ENCODE measurements at places on chromosomes 13 and 19.

DNA sequence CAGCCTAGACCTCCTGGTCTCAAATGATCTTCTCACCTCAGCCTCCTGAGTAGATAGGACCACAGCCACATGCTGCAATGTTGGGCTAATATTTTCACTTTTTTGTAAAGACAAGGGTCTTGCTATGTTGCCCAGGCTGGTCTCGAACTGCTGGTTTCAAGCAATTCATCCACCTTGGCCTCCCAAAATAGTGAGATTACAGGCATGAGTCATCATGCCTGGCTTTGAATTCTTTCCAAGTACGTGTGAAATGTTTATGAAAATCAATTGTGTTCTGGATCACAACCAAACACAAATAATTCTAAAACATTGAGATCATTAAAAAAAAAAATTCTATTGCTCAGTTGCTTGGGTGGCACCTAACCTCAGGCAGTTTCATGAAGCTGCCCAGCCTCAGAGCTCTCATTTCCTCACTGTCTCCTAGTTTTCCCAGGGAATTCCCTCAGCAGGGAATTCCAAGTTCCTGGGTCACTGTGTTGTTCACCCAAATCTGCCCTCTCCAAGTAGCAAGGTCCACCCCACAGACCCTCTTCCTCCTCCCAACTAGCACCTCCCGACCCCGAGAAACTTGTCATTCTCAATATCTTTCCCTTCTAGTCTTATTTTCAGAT lies 44.8 kb downstream of the ING1 start:
- DNase-seq, result no peak

GRCh38 chr19:53960886-53961285 lies 1.9 kb upstream of the CACNG8 start:
- DNase-seq, result no peak

DNA sequence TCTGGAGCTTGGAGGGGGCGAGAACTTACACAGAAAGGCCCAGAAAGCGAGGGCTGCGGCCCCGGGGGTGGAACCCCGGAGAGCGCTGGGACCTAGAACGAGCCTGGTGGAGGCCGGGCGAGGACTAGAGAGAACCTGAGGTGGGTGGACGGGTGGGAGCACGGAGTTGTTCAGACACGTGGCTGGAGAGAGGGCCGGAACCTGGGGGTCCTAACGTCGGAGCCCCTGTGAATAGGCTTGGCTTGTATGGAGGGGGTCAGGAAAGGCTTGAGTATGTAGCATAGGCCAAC lies 383 bp downstream of the ZNF581 start:
- DNase-seq, result no peak

- DNase-seq, result no peak
Measured at GRCh38 chr19:19817357-19817756, 4.2 kb downstream of the ZNF506 start.

DNA sequence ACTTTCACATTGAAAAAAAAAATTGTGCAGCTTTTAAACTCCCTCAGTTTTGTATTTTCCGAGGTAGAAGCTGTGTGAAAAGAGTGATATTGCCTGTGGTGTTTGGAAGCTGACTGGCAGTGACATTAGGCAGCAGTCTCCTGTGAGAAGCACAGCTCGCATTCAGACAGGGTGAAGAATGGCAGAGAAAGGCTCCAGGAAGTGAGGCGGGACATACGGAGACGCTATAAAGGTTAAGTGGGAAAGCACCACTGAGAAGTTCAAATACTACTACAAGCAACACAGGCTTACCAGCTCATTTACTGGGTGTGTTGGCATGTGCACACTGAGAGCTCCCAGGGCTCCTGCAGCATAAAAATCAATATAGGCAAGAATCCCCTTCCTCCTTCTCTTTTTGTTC lies 88.4 kb downstream of the RXFP2 start:
- DNase-seq, result no peak

GRCh38 chr13:98979012-98979660 lies 1.3 kb upstream of the DOCK9 start:
- DNase-seq, result no peak

DNA sequence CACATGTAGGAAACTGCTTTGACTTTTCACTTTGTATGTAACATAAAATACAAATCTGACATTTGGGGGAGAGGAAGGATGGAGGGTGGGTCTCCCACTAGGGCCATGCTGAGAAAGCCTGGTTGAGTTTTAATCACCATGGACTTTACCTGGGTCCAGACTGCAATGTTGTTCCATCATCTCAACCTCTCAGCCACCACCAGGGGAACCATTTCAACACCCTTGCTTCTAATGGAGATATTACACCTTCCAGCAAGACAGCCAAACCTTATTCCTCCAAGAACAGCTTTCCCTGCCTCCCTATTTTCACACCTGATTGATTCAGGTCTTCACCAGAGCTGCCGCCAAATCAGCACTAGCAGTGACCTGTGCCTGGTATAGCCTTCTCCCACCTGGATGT lies 56.0 kb downstream of the ZAR1L start:
- DNase-seq, result no peak

DNA sequence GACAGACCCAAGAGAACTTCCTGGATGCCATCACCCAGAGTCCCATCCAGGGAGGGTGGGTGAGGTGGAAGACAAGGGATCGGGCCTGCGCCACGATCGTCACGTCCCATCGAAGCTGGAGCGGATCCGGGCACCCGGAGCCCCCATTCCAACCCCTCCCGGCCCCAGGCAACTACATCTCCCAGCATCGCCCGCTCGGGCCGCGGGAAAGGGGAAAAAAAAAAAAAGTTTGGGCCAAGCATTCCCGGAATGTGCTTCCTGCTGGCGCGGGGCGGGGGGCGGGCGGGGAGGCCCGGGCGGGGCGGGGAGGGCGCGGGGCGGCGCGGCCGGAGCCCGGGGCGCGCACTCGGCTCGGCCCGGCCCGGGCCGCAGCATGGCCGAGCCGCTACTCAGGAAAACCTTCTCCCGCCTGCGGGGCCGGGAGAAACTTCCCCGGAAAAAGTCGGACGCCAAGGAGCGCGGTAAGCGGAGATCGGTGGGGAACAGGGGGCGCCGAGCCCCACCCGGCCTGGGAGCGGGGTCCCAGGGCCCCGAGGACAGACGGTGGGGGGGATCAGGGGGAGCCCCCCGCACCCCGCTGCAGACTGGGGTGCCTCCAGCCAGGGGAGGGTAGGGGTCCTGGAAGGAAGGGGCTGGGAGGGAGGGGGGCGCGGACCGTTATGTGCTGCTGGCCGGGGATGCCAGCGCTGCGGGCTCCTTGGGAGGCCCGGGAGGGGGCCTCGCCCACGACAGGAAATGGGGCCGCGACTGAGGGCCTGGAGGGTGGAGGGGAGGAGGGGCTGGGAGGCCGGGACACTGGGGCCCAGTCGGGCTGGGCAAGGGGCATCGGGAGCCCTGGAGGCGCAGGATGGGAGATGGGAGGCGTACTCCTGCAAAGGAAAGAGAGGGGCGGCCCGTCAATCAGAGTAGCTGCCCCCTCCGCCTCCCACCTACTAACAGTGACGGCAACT lies at the start of gene SYDE1:
Gene SYDE1 (plus strand): TSS at position 341 of the 950 bp plus-strand sequence. CDS start 33 bp downstream, at position 374.
- no peak for DNase-seq

DNA sequence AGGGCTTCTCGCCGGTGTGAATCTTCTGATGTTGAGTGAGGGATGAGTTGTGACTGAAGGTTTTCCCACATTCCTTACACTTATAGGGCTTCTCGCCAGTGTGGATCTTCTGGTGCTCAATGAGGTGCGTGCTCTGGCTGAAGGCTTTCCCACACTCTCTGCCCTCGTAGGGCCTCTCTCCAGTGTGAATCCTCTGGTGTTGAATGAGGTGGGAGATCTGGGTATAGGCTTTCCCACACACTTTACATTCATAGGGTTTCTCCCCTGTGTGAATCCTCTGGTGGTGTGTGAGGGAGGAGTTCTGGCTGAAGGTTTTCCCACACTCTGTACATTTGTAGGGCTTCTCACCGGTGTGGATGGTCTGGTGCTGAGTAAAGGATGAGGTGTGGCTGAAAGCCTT lies 33.2 kb downstream of the ZNF473 start:
- no peak for DNase-seq

DNA sequence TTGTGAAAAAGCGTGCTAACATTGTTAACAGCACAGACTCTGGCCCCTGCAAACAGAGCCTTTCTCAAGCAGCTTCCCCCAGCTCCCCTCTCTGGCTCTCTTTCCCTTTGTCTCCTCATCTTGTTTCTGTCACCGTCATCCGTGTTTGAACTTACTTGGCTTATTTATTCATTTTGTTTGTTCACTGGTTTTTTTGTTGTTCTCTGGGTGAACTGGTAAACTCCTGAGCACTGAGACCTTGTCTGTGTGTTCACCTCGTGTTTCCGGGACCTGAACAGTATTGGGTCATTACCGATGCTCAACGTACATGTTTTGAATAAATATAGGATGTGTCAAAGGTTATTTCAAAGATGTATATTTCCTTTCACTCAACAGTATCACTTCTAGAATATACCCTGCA lies 92.4 kb upstream of the USP29 start:
- DNase-seq, result no peak

DNA sequence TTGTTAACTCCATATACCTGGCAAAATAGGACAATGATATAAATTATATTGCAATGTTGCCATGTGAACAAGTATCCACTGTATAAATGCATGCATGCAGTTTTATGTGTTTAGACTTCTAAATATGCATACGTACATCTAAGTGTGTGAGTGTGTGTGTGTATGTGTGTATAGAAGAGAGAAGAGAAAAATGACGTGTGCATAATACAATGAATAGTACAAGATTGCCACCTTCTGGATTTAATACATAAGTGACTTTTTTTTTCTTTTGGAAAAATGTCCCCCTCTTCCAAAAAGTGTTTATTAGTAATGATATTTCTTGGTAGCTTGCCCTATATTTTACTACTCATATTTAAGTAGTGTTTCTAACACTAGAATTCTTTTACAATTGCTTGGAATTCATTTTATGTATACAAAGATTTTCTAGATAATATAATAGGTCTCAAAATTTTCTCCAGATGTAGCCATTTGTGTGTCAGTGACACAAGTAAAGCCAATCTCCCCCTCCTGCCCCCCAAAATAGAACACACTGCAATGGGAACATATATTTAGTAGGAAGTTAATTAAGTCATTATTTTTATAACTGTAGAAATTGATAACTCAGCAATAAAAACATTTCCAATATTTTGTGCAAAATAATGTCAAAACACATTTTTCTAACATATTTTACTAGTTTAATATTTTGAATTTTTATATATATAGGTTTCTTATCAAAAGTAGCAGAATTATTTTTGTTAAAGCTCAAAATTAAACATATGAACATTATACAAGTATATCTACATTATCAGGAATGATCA lies 783.3 kb upstream of the ATXN8OS start:
- peak; percentile 66 for DNase-seq

GRCh38 chr19:50983625-50984292 lies at the start of gene KLK7:
TSS of gene KLK7 (minus strand) at chr19:50983917. CDS start at chr19:50982399, 1,518 bp downstream.
- no peak for DNase-seq

- no peak for DNase-seq
Measured at GRCh38 chr13:29185926-29186325, 365.8 kb downstream of the MTUS2 start.

GRCh38 chr13:34547929-34548328 lies 394.1 kb upstream of the NBEA start:
- DNase-seq, result no peak

GRCh38 chr19:44993926-44994537 lies 7.2 kb upstream of the RELB start:
- no peak for DNase-seq

GRCh38 chr19:57239982-57240310 lies 486 bp upstream of the ZNF805 start:
- no peak for DNase-seq

- DNase-seq, result no peak
Measured at GRCh38 chr19:49333811-49334288, 1.4 kb upstream of the CD37 start.

DNA sequence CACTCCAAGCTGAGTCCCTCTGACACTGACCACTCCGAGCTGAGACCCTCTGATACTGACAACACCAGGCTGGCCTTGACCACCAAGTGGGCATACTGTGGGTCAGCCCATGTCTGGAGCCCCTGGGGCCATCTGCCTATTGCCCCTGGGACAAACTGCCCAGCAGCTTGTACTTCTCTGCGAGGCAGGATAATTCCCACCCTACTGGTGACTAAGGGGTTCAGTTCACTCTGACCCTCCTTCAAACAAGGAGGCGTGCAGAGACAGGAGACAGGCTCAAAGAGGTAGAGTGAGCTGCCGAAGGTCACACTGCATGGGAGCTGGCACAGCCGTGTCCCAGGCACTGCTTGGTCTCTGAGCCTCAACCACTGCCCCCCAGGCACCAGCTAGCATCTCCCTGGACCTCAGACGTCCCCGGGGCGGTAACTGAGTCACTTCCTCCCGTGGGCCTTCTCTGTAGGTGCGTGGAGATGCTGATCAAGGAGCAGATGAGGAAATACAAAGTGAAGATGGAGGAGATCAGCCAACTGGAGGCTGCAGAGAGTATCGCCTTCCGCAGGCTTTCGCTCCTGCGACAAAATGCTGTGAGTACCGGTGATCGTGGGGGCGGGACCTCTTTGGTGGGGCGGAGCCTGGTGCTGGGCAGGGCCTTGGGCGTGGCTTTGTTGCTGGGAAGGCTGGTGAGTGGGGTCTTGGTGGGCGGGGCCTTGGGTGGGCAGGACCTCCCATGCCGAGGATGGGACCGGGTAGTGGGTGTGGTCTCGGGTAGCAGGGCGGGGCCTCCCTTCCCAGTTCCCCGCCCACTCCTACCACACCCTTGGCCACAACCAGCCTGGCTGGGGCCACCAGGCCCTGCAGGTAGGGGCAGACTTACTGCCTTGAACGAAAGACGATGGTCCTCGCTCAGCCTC lies 5.8 kb upstream of the USE1 start:
- DNase-seq, result no peak

- DNase-seq, result no peak
Measured at GRCh38 chr19:7658219-7658686, 10.6 kb upstream of the RETN start.

GRCh38 chr13:33352041-33352440 lies 66.5 kb upstream of the STARD13 start:
- DNase-seq, result no peak

DNA sequence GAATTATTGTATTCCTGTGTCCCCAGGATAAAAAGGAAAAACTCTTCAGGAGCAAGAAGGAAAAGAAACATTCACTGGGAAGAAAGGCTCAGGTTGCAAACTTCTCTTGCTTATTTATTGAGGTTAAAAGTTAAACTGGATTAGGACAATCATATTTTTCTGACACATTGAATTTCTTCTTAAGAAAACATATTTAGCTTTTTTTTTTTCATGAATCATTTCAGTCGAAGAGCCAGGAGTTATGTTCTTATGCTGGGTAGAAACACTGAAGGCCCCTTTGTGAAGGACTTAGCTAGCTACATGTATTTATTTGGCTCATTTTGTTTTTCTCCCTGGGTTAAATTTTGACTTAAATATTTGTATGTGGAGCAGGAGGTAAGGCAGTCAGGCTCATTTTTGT lies 434.0 kb downstream of the KLF5 start:
- DNase-seq, result no peak

DNA sequence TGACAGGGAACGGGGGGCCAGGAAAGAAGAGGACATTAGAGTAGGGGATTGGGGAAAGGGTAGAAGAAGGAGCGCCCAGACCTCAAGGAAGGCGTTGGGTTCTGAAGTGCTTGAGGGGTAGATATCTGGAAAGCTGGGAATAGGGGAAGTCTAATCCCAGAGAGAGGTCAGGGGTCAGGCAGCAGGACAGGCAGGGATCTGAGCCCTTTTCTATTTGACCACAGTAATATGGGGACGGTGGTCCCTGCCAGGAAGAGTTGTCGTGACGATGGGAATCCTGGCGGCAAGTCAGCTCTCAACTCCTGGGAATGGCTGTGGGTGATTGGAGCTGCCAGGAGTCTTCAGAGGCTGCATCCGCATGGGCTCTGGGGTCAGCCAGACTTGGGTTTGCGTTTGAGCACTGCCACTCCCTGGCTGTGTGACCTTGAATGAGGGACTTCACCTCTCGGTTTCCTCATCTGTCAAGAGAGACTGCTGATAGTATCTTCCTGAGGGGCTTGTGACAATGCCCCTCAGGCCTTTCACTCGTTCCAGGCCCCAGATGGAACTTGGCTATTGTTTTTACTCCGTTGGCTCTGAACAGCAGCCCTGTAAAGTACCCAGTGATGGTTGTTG lies 1.3 kb downstream of the AP2A1 start:
- no peak for DNase-seq
